Stimulated activated CD4-positive, alpha-beta T cell treated with anti-CD3 and anti-CD28 coated beads, Interleukin-15, amount 100 ng/mL, for 1 hour (primary cell): ENCODE measurements at places on chromosomes 12 and 14.

- DNase-seq, result no peak
Observed at GRCh38 chr14:106315436-106315835, 789.1 kb downstream of the TMEM121 start.

DNA sequence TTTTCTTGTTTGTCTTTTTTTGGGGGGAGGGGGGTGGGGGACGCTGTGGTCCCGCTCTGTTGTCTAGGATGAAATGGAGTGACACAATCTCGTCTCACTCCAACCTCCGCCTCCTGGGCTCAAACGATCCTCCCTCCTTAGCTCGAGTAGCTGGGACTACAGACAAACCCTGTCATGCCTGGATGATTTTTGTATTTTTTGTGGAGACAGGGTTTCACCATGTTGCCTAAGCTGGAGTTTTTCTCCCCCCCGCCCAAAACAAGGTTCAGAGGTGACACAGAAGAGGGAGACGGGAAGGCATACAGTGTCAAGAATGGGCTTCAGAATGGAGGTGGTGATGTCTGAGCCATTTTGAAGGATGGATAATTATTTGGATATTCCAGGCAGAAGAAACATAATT, 116.9 kb upstream of the ATF1 start:
- no peak for DNase-seq

DNA sequence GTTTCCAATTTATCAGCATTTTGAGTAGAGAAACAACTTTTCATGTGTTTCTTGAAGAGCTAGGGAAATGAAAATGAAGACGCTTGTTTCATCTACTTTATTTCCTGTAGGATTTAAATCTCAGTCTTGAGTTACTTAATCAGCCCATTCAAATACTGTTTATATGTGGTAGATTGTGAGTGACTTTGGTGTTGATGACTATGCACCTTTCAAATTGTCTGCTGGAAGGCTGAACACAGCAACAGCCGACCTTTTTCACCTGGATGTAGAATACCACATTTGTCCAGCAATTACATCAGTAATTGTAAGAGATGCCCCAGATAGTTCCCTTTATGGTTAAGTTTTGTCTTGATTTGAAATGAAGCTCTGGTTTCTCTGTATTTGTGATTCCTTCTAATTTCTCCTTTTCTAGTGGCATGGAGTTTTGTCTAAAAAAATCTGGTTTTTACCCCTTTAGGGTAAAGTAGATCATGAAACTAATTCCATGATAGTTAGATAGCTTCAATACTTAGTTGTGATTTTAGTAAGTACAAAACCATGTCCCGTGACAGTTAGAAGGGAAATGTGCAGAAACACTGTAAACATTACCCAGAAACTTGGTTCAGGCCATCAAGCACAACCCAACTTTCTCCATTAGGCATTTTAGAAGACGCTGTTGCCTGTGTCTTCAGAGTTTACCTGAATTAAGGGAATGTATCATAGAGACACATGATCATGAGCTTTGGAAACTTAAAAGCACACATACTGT, 165.0 kb downstream of the SRGAP1 start:
- DNase-seq, result no peak

DNA sequence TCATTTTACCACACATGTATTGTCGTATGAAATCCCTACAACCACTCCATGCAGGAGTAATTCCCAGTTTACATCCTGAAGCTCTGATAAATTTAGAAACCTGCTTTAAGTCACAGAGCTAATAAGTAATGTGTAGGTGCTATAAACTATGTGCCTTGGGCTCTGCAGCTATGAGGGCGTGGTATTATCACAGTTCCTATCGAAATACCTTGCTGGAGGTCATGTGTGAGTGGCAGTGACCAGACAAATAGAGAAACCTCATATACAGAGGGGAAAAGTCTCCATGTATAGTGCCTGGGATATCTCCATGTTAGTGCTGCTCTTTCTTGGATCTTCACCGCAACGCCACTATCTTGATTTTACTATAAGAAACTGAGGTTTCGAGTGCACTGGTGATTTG, 883 bp upstream of the TBC1D15 start:
- no peak for DNase-seq

DNA sequence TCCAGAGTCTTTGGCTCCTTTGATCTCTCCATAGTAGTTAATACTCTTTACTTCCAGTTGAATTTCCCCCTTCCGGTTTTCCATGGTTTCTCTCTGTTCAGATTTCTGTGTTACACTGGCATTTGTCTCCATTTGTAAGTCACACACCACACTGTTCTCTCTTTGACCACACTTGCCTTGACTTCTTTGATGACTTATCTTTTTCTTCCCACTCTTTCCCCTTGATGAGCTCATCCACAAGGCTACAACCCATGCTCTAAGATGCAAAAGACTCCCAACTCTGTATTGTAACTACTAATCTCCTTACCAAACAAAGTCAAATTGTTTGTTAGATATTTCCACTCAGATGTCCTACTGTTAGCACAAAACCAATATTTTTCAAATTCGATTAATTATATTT, 242.7 kb upstream of the E2F7 start:
- no peak for DNase-seq

DNA sequence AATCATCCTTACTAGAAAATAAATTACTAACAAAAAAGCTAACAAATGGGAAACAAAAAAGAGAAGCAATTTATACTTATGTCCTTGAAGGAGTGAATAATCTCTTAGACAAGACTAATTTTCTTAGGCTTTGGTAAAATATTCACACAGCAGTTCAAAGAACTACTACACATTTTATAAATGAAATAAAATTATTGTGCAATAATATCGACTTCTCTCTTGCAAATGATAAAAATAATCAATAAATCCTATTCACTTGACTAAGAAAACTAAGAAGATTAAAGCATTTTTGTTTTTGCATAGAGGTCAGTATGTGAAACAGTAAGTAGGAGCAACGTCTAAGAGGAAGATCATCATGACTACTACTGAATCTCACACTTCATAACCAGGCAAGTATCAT, 82.0 kb downstream of the EML5 start:
- DNase-seq, result no peak

- no peak for DNase-seq
Observed at GRCh38 chr14:39181693-39182047, 6.6 kb downstream of the PNN start.

DNA sequence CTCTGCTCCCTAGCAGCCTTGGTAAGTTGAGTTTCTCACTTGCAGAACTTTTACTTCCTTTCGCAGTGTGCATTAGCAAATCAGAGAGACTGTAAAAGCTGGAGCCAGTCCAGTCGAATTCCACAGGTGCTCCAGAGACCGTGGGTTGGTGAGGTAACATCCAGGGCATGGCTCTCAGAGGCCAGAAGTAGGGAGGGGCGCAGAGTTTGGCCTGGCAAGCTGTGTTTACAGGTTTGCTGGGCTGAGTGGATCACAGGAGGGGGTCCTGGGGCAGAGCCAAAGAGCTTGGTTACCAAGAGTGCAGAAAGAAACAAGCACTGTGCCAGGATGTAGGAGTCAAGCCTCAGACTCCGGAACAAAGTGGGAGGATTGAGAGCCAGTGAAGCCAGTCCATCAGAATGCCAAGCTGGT, 10.2 kb upstream of the BHLHE41 start:
- DNase-seq, result no peak

DNA sequence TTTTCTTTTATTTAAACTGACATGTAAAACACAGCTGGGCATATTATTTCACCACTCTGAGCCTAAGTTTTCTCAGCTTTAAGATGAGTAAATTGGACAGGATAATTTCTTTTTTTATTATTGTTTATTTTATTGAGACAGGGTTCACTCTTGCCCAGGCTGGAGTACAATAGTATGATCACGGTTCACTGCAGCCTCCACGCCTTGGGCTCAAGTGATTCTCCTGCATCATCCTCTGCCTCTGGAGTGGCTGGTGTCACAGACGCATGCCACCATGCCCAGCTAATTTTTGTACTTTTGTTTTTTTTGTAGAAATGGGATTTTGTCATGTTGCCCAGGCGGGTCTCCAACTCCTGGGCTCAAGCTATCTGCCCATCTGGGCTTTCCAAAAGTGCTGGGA, 12.7 kb downstream of the BMAL2 start:
- no peak for DNase-seq

- DNase-seq, result no peak
Observed at GRCh38 chr12:56988207-56988739, 18.1 kb downstream of the ZBTB39 start.

- DNase-seq, result no peak
Observed at GRCh38 chr12:31315784-31316465, 10.0 kb downstream of the SINHCAF start.

- DNase-seq, result no peak
Observed at GRCh38 chr14:90341784-90342183, 10.0 kb upstream of the NRDE2 start.

DNA sequence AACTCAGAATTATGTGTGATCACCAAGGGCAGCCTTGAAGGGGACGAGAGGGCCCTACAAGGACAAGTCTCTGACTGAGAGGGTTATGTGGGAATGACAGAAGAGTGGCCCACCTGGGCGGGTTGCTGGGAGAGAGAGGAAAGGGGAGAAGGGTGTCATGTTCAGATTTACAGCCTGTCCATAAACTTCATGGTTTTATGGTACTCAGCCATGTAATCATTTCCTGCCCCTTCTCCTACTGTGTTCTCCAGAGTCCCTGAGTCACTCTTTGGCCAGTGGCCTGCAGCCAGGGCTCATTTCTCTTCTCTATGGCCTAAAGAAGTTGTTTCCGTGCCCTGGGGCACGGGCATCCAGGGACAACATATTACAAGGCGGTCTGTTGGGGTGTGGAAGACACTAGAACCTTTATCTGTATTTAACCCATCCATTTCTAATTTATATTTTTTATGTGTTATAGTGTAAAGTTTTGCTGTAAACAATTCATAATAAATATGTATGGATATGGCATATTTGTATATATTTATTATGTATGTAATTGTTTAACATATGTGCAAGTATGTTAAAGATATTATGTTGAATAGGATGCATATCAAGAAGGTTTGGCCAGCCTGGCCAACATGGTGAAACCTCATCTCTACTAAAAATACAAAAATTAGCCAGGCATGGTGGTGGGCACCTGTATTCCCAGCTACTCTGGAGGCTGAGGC, 26.9 kb downstream of the DDX47 start:
- no peak for DNase-seq

DNA sequence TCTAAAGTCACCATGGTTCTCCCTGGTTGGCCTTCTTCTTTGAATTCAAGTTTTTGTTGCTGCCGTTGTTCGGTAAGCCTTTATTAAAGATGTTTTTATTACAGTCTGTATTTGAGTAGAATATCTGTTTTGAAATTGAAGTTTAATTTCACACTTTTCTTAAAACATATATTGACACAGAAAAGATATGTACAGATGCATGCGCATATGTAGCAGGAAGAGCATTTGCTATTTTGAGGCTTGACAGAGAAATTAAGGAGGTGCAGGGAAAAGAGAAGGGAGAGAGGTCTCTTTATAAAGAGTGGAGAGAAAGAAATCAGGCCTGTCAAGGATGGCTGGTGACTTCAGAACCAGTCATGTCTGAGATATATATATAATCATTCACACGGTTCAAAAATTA, 46.0 kb upstream of the TRIM9 start:
- DNase-seq, result no peak

DNA sequence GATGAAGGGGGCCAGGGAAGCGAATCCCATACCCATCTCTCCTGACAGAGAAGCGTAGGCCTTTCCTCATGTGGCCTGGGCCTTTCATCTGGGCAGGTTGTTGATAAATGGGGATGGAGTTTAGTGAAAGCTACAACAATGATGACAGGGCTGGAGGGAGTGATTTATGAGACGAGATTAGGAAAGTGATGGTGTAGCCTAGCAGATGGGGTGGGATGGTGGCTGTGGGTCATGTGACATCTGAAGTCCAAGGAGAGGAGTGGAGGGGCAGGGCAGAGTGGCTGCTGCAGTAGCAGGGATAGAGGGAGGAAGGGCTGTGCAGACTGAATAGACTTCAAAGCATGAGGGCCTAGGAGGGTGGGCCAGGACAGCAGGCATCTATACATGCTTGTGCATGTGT, 85.5 kb downstream of the ADCK1 start:
- no peak for DNase-seq
